ENCODE measurements at places on chromosomes 7 and 10.

GRCh38 chr7:95479992-95480624 lies 5.6 kb upstream of the ASB4 start:
- no peak for DNase-seq

DNA sequence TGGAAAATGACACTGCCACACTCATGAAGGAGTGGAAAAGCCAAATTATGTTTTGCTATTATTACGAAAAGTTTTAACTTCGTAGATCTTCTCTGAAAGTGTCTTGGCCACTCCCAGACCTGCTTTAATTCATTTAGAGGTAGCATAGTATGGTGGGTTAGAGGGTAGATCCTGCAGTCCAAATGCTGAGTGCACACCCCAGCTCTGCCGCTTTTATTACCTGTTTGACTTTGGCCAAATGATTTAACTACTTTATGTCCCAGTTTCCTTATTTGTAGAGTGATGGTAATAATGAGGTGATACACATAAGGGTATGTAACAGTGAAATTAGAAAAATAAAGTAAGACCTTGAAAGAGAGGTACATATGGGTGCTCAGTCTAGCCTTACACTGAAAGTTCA lies 23.6 kb upstream of the WAC start:
- DNase-seq = no peak

DNA sequence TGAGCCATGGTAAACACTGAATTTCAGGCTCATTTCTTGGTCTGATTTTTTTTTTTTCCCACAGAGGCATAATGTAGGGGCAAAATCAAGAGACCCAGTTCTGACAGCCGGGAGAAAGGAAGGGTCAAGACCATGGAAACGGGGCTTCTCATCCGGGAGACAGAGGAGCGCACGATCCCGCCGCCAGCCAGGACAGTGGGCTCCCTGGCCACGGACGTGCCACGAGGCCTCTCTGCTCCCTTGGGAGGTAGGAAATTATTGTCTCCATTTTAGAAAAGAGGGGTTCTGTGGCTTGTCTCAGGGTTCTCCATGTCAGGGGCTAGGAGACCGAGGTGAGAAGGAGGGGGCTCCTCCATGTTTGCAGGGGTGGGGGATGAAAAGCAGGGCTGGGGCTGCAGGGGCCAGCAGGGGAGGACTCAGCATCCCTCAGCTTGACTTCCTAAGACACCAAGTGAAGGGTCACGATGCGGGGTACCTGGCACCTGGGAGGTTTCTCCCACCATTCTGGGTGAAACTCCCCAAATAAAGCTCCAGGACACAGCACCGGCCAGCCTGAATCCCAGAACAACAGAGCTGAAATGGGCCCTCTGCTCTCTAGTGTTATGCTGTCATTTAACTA lies 37.6 kb downstream of the PPIF start:
- DNase-seq = no peak

DNA sequence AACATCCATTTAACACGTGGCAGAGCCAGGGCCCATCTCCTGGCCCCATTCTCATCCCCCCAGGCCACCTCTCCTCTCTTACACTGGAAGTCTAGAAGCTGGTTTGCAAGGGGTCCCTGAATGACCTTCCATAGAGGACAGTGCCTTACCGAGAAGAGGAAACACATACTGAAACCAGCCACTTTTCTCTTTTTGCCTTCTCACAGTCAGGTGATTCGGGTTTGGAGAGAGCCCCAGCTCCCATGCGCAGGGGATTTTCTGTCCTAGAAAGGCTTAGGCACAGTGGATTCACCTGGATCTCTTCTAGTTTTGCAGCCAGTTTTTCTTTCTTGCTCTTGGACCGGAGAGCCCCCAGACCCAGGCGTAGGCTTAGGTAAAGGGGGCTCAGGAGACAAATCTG lies 334.1 kb upstream of the C7orf33 start:
- no peak for DNase-seq

GRCh38 chr7:1964913-1965578 lies 267.7 kb downstream of the MAD1L1 start:
- no peak for DNase-seq

- no peak for DNase-seq
These were observed 601.4 kb upstream of the MGMT start for GRCh38 chr10:128865436-128866195.

GRCh38 chr10:129898706-129899268 lies 65.3 kb downstream of the EBF3 start:
- no peak for DNase-seq

DNA sequence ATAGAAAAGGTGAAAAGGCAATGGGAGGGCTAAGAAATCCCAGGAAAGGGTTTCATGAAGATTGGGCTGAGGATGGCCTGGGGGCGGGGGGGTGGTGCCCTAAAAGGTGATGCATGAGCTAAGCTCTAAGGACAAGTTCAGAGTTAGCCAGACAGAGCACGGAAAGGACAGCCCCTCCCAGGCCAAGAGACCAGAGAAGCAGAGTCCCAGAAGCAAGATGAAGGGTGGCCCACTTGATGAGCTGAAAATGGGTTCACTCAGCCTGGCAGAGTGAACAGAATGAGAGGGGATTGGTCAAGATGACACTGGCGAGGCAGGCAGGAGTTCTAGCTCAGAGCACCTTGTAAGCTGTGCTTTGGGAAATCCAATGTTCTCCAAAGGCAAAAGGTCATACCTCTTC lies 89.4 kb upstream of the GPR26 start:
- no peak for DNase-seq

- DNase-seq = no peak
These were observed 91.9 kb downstream of the ZNF783 start for GRCh38 chr7:149353739-149354504.

DNA sequence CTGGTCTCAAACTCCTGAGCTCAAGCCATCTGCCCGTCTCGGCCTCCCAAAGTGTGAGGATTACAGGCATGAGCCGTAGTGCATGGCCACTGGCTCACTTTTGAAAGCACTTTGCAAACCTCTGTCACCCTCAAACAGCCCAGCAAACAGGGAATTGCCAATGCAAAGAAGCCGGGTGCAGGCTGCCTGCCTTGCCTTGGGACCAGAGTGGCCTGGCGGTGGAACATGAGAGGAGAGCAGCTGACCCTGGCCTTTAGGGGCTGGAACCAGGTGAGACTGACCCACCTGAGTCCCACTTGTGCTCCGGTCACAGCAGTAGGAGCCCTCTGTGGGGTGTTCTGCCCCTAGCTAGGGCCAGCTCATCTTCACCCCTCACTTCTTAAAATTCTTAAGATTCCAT lies 237.1 kb upstream of the GALNT17 start:
- no peak for DNase-seq

GRCh38 chr7:69780379-69780778 lies 182.1 kb downstream of the AUTS2 start:
- no peak for DNase-seq

- DNase-seq = no peak
These were observed 78.1 kb upstream of the RET start for GRCh38 chr10:42998481-42999384.

GRCh38 chr7:141436575-141437075 lies 114.6 kb upstream of the AGK start:
- DNase-seq = no peak

- no peak for DNase-seq
These were observed 6.2 kb upstream of the GRID1 start for GRCh38 chr10:86372784-86373239.

GRCh38 chr7:135877805-135878204 lies 99.4 kb downstream of the MTPN start:
- DNase-seq = no peak

GRCh38 chr7:34067005-34067778 lies 161.9 kb downstream of the BMPER start:
- no peak for DNase-seq

GRCh38 chr7:140212100-140212881 lies 35.5 kb upstream of the KDM7A start:
- no peak for DNase-seq

DNA sequence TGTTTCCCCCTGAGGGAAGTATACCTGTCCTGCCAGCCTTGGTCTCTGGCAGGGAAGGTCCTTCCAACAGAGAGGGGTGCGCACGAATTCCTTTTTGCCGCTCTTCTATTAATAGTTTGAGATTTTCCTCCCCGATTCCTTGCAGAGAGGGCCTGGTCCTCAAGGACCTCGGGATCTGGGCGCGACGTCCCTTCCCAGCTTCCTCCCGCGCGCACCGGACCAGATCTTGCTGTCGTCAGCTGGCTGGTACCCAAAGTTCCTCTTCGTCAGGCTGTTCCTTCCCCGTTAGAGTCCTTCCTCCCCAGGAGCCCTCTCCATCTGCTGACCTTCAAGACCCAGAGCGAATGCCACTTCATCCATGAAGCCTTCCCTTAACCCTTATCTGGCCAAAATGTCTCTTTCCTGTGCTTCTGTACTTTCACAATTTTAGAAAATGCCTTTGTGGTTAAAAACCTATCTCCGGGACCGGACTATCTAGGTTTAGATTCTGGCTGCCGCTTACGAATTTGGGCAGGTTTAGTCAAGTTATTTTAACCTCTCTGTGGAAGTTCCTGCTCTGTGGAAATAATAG lies 851 bp upstream of the GOT1 start:
- no peak for DNase-seq

- no peak for DNase-seq
These were observed 96.5 kb upstream of the CREB5 start for GRCh38 chr7:28315565-28316410.

- DNase-seq = no peak
These were observed 23.4 kb downstream of the FAM107B start for GRCh38 chr10:14751014-14751896.

All from activated naive CD8-positive, alpha-beta T cell treated with anti-CD3 and anti-CD28 coated beads, Interleukin-2, amount 50 U/mL, for 16 hours (primary cell).